ENCODE measurements at places on chromosomes 11 and 22.

- no peak for DNase-seq
These were observed at the start of gene SAA1 for GRCh38 chr11:18265949-18266348. SAA1 (plus strand) TSS chr11:18266264; CDS start chr11:18266888, 624 bp downstream.

DNA sequence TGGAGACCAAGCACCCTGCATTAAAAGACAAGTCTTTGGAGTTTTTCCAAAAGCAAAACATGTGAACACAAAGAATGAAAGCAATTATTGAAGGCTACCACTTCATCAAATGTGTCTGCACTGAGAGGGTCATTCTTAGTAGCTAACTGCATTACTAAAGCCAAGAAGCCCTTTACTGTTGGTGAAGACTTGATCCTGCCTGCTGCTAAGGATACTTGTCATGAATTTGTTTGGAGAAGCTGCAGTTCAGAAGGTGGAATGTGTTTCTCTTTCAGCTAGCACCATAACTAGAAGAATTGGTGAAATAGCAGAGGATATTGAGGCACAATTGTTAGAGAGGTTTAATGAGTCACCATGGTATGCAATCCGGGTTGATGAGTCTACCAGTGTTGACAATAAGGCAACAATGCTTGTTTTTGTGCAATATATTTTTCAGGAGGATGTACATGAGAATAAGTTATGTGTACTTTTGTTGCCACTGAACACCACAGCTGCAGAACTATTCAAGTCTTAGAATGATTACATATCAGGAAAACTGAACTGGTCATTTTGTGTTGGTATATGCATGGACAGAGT is 457.3 kb upstream of the ISX start:
- no peak for DNase-seq

DNA sequence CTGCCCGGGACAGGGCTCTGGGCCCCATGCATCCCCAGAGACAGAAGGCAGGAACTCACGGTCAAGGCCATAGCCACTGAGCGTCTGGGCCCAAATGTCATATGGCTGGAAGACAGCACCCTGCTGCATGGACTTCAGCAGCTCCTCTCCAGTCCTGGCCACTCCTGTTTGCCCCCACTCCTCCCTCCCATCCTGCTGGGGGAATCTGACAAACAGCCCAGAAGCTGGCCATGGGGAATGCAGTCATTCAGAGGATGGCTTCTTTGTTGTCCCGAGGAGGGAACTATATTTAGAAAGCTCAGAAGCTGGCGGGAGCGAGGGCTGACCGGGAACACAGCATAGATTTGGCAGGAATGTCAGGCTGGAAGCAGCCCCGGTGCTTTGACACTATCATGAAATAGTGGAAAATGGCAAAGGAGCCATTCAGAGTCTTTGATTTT is 35.0 kb downstream of the DKK3 start:
- DNase-seq: peak; percentile 98

DNA sequence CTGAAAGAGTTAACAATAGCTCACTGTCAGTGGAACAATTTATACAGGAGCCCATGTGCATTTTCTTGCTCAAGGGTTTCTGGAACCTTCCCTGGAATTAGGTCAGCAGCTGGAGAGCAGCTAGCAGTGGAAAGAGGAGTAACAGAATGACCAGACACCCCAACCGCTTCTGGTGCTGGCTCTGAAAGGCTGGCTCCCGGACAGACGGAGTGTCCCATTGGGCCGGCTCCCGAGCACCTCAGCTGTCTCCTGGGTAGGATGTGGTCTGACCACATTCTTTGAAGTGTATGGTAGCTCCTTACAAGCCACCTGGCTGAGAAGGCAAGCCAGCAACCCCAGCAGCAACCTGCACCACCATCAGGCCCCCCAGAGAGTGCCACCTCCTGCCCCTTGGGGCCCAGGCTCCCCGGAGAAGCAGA is 44.7 kb downstream of the ABTB2 start:
- DNase-seq: no peak

DNA sequence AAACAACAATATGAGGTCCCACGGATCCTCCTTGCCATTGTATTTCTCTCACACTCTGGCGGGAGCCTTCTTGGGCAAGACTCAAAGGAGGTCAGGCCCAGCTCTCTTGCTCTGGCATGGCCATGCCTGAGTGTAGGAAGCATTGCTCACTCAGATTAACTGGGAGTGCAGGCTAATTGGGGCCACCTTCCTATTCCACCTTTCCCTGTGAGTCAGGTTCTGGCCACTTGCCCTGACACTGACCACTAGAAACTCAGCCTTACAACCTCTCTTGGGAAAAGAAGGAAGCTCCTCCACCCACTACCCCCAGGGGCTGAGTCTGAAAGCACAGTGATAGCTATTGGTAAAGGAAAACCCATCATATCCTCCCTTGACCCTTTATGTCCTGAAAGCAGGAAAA is 121.8 kb upstream of the NTM start:
- DNase-seq: no peak

DNA sequence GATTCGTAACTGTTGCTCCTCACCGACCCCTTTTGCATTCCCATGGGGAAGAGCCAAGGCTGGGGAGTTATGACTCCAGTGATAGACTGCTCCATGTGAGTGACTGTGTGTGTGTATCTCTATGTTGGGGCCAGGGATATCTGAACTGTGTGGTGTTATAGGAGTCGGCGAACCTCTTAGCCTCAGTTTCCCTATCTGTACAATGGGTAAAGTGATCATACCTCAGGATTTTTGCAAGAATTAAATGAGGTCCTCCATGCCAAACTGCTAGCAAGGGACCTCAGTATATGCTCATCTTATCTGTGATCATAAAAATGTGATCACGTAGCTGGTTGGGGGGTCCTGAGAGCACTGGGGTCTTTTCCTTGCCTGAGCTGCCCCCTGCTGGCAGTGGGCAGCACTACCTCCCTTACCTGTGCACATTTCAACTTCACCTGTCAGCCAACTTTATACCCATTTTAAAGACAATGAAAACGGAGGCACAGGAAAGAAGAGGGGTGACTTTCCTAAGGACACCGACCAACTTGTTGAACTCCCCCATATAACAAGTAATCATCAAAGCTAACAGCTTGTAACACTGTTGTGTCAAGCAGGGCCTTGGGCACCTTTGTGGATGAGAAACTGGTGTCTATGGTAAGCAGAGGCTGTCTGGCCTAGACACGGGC is 1.4 kb upstream of the DPP3 start:
- DNase-seq: peak; percentile 27

GRCh38 chr22:36541831-36542411 is 13.0 kb upstream of the EIF3D start:
- DNase-seq: no peak

- DNase-seq: no peak
These were observed 32.7 kb downstream of the C11orf91 start for GRCh38 chr11:33667819-33668467.
